Brain (organoid and tissue), 16 donors: ENCODE measurements at places on chromosomes 2 and 18.

DNA sequence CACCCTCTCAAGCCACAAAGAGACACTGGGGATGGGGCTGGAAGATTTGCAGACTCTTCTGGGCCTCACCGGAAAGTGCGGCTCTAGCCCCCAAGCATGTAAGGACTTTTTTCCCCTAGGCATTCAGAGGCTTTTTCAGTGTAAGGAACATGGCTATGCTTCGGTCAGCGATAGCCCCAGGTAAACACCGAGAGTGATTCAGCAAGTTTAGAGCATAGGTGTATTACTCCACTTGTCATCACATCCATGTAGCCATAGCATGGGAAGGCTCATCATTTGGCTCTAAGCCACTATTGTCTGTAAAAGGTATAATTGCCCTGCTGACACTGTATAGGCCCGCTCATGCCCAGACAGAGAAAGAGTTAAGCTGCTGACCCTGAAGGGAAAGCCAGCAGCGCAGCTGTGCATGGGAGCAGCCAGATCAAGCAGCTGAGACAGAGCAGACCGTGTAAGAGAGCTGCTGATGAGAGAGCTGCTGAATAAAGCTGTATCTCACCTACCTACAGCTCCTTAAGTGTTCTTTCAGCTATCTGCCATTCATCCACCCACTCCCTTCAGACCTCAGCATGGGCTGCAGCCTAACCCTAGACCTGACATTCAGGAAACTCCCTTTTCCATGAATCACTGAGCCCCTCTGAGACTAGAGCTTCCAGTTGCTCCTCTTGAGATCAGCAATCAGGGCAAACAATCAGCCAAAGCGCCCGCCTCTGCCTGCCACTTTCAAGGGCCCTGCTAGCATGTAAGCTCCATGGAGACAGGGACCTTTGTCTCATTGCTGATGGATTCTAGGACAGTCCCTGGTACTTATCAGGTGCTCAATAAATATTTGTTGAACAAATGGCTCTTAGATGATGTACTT lies 25.5 kb downstream of the LGALSL start:
- no peak for DNase-seq

GRCh38 chr18:75113455-75113854 lies 95.5 kb downstream of the PTGR3 start:
- DNase-seq, result no peak

DNA sequence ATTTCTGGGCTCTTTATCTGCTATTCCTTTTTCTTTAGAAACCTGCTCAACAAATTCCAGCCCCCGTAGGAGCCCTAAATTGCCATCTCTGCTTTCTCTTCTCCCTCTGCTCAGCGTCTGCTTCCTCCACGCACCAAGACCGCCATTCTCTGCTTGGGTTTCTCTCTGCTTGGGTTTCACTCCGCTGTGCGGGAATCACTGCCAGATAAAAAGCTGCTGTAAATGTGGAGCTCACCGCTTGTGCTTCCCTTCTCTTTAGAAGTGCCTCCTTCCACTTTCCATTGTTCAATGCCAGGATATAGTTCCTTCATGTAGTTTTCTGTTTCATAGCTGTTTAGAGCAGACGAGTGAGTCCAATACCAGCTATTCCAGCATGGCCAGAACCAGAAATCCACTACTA lies 45.9 kb downstream of the TMEM237 start:
- DNase-seq, result peak; percentile 7

- no peak for DNase-seq
Measured at GRCh38 chr2:207796585-207797350, 27.1 kb upstream of the FZD5 start.

- DNase-seq, result peak; percentile 66
Measured at GRCh38 chr2:143623909-143624260, 494.7 kb downstream of the ARHGAP15 start.

- peak; percentile 89 for DNase-seq
Measured at GRCh38 chr2:202871300-202872141, at the start of gene ICA1L. Gene ICA1L, minus strand, starts transcription at chr2:202871766. Its CDS starts 42,757 bp downstream, at chr2:202829009.

DNA sequence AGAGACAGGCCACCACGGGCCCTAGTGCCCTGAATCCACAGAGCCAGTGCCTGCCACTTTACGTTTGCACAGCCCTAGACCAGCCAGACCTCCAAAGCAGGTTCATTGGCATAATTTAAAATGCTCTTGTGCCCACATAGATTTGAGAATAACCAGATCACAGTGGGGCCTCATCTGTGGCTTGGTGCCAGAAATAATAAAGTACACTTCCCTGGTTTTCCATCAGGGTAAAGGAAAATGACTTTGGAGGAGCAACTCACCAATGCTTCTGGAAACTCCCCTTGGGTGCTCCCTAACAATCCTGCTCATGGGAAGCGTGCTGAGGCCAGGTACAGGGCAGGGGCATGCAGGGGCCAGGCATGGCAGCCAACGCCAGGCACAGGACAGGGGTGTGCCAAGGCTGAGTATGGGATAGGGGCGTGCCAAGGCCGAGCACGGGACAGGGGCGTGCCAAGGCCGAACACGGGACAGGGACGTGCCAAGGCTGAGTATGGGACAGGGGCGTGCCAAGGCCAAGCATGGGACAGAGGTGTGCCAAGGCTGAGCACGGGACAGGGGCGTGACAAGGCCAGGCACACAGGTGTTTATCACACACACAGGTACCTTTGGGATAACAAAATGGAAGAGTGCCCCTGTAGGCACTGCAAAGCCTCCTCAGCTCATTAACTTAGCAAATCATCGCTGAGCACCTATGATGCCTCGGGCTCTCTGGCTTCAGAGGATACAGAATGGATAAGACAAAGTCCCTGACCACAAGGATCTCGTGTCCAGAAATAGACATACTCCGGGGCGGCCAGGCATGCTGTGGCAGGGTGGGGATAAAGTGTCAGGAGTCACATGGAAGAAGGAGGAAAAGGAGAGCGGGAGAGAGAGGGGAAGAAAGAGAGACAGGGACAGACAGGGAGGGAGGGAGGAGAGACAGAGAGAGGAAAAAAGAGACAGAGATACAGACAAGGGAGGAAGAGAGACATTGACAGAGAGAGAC lies 334.7 kb downstream of the EIPR1 start:
- no peak for DNase-seq

DNA sequence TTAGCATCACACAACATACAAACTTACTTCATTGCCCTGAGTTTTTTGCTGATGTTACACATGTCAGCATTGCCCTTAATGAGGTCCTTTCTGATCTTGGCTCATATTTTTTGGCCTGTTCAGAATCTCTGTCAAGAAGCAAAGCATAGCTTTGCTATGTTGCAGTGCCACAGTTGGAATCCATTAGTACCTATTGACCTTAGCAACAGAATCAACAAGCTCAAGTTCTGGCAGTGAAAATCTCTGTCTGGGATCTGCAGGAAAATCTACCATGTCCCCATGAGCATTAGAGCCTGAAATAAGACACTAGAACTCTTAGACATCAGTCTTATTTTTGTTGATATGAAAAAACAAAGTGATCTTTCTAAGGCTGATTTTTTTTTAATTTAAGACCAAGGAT lies 105.6 kb upstream of the FHL2 start:
- no peak for DNase-seq

DNA sequence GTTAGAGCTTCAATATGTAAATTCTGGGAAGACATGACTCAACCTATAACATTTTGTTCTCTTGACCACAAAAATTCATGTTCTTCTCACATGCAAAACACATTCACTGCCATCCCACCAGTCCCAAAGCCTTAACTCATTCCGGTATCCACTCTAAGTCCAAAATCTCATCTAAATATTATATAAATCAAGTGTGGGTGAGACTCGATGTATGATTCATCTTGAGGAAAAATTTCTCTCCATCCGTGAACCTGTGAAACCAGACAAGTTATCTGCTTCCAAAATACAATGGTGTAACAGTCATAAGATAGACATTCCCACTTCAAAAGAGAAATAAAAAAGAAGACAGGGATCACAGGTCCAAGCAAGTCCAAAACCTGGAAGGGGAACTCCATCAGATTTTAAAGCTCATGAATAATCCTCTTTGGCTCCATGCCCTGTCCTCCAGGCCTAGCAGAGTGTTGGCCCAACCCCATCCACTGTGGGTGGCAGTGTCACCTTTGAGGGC lies 101.3 kb downstream of the RAD51AP2 start:
- DNase-seq, result no peak

DNA sequence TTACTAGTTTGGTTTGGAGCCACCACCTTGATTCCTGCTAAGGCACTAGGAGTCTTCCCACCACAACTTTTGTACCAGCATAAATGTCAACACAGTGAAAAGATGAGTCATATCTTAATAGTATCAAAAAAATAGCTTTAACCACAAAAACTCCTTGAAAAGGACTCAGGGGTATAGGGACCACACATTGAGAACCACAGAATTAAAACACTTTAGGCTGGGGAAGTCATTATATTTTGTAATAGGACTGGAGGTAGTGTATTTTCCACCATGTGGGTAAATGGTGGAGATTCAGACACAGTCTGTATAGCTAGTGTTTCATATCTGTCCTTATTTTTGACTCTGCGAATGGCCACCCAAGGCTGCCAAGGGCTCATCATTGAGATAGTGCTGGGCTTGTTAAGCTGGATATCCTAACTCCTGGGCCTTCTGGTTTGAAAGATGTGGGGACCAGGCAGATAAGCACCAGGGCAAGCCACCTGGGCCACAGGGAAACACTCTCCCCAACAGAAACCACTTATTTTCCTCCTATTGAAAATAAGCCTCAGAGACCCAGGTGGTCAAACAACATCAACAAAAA lies 19.1 kb upstream of the FHL2 start:
- no peak for DNase-seq

DNA sequence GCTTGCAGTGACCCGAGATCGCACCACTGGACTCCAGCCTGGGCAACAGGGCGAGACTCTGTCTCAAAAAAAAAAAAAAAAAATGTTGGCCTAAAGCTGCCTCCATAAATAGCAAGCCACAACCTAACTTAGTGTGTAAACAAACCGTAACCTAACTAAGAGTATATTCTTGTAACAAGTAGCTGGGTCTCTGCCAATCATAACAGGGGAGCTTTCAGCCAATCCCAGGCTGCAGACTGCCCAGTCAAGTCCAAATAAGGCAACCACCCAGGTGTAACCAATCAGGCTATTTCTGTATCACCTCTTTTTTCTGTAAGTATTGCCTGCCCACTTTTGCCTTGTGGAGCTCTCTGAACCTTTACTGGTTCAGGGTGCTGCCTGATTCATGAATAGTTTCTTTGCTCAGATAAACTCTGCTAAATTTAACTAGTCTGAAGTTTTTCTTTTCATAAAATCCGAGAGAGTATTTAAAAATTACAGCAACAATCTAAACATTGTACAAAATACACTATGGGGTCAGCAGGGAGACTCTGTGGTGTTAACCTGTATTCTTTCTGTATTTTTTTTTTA lies 4.5 kb downstream of the PSTPIP2 start:
- DNase-seq, result no peak

DNA sequence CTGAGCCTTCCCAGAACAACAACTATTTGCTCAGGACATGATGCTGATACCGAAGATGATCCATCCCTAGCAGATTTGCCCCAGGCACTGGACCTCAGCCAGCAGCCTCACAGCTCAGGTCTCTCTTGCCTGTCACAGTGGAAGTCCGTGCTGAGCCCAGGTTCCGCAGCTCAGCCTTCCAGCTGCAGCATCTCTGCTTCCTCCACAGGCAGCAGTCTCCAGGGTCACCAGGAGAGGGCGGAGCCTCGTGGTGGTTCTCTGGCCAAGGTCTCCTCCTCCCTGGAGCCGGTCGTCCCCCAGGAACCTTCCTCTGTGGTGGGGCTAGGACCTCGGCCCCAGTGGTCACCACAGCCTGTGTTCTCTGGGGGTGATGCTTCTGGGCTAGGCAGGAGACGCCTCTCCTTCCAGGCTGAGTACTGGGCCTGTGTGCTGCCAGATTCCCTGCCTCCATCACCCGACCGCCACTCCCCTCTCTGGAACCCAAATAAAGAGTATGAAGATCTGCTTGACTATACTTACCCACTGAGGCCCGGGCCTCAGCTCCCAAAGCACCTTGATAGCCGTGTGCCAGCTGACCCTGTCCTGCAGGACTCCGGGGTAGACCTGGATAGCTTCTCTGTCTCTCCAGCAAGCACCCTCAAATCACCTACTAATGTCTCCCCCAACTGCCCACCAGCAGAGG lies 15.4 kb downstream of the CEP68 start:
- DNase-seq, result no peak

DNA sequence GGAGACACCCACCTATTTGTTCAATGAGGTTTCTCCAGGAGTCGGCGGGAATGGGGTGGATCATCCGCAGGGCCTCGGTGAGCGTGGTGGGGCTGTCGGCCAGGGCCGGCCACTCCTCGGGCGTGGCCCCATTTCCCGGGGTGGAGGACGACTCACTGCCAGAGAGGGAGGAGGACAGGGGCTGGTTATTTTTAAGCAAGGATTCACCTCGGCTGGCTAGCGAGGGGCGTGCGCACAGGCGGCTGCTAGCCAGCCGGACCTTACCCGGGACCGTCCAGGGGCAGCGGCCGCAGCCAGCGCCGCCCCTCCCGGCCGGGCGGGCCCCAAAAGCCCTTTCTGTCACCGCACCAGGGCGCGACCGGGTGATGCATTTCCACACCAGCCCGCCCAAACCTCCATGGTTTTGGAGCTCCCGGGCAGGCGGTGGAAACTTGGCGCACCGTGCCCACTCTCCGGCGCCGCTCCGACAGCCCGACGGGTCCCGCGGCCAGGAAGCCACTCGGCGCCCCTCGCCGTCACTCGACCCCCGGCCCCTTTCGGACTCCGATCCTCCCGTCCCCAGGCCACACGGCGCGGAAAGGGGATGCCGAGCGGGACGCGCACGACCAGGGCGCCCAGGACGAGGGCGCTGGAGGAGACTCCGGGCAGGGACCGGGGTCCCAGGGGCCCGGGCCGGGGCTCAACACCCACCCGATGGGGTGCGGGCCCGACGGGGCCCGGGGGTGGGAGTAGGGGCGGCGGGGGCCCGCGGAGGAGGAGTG lies 57.1 kb downstream of the SNORC start:
- no peak for DNase-seq

GRCh38 chr18:13501891-13502290 lies 224.5 kb downstream of the FAM210A start:
- peak; percentile 49 for DNase-seq

DNA sequence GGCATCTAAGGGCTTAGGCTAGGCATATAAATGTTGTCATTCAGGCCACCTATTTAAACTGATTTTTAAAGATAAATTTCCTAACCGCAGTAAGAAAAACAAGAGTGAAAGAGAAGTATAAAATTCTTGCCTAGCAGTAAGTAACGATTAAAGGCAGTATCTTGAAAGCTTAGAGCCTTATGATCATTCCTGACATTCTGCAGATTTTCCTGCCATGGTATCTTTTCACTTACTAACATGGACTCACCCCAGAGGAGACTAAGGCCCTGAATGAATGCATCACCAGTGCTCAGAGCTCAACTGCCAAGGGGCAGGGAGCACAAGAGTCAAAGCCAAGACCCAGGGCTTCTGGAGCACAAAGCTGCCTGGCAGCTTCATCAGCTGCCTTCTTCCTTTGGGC lies 133.1 kb downstream of the GCA start:
- DNase-seq, result no peak

DNA sequence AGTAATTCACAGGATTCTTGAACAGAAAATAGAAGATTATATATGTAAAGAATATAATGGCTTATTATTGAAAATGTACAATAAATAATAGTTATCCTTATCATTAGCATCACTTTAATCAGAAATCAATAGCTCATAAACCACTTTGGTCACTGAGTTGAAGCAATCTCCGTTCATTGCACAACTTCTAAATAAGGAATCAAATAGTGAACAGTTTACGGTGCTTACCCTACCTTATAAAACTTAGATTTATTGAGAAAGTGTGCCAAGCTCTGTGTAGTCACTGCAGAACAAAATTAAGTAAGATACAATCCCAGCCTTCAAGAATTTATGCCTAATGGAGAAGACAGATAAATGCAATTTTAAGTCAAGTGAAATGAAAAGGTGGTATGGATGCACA lies 6.7 kb downstream of the VSNL1 start:
- DNase-seq, result no peak

- no peak for DNase-seq
Measured at GRCh38 chr2:24731923-24732322, 61.3 kb downstream of the PTRHD1 start.
